Esophagus muscularis mucosa (tissue), 4 donors: ENCODE measurements at places on chromosomes 7 and 10. TPM values are rescaled to one million over a fixed set of nuclear protein-coding genes. Genes with fewer than 3 reads are reported as not detected.

- no peak for DNase-seq
Measured at GRCh38 chr7:129950191-129950932, 2.4 kb downstream of the UBE2H start.

DNA sequence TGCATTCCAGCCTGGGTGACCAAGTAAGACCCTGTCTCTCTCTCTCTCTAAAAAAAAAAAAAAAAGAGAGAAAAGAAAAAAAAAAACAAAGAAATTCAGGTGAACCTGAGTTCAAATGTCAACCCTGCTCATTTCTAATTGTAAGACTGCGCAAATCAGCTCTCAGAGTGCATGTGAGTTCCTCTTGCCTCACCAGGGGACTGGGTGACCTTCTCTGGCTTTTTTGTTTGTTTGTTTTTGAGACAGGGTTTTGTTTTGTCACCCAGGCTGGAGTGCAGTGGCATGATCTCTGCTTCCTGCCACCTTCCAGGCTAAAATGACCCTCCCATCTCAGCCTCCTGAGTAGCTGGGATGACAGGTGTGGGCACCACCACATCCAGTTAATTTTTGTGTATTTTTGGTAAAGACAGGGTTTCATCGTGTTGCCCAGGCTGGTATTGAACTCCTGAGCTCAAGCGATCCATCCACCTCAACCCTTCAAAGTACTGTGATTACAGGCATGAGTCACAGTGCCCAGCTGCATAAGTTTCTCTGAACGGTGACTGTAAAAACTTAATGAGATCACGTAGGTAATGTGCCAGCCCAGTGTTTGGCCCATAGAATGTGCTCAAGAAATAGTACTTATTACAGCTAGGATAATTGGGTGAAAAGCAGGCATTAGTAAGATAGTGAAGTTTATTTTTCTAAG is 45.3 kb upstream of the BAMBI start:
- no peak for DNase-seq

- no peak for DNase-seq
Measured at GRCh38 chr10:58648131-58648530, 135.5 kb downstream of the BICC1 start.

- DNase-seq = no peak
Measured at GRCh38 chr7:141115965-141116364, 42.1 kb downstream of the TMEM178B start.

DNA sequence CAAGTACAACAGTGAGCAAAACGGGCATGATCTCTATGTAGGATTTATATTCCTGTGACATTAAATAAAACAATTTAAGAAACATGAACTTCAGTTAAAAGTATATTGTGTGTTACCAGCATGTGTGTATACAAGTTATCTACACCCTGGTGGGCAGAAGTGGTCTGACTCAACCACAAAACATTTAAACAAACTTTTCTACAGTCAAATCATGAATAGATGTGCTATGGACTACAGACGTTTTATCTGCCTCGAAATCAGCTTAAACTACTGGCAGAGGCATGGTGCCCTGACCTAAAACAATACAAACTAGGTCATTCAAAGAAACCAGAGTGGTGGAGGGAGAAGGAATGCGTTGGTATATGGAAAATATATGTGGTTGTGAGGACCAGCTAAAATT is 3.6 kb downstream of the ARL3 start:
- DNase-seq = no peak

GRCh38 chr10:13816195-13816925 is 229.6 kb downstream of the PRPF18 start:
- DNase-seq = no peak

- no peak for DNase-seq
Measured at GRCh38 chr7:134415700-134416099, 43.2 kb downstream of the AKR1B1 start.

DNA sequence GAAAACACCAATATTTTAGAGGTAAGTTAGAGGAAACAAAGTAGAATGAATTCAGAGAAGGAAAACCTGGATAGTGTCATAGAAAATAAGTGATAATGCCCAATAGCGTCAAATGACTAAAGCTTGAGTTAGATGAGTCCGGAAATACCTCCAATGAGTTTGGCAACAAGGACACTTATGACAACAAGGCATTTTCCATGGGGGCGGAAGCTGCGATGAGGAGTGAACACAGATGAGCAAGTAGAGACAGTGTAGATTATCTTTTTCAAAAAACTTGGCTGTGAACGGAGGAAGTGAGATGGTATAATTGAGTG is 383 bp upstream of the R3HCC1L start:
- no peak for DNase-seq

GRCh38 chr10:78960316-78960800 is 108.4 kb upstream of the ZMIZ1 start:
- peak; percentile 94 for DNase-seq

DNA sequence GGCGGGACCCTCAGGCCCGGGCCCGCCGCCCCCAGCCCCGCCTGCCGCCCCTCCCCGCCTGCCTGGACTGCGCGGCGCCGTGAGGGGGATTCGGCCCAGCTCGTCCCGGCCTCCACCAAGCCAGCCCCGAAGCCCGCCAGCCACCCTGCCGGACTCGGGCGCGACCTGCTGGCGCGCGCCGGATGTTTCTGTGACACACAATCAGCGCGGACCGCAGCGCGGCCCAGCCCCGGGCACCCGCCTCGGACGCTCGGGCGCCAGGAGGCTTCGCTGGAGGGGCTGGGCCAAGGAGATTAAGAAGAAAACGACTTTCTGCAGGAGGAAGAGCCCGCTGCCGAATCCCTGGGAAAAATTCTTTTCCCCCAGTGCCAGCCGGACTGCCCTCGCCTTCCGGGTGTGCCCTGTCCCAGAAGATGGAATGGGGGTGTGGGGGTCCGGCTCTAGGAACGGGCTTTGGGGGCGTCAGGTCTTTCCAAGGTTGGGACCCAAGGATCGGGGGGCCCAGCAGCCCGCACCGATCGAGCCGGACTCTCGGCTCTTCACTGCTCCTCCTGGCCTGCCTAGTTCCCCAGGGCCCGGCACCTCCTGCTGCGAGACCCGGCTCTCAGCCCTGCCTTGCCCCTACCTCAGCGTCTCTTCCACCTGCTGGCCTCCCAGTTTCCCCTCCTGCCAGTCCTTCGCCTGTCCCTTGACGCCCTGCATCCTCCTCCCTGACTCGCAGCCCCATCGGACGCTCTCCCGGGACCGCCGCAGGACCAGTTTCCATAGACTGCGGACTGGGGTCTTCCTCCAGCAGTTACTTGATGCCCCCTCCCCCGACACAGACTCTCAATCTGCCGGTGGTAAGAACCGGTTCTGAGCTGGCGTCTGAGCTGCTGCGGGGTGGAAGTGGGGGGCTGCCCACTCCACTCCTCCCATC is 82.7 kb downstream of the PAX2 start:
- DNase-seq = no peak

GRCh38 chr10:118495499-118495898 is 99.9 kb downstream of the PRLHR start:
- DNase-seq = peak; percentile 42

- peak; percentile 91 for DNase-seq
Measured at GRCh38 chr10:127912607-127913367, 5.9 kb downstream of the PTPRE start.

- DNase-seq = no peak
Measured at GRCh38 chr7:92831716-92832533, 4.4 kb downstream of the CDK6 start.

DNA sequence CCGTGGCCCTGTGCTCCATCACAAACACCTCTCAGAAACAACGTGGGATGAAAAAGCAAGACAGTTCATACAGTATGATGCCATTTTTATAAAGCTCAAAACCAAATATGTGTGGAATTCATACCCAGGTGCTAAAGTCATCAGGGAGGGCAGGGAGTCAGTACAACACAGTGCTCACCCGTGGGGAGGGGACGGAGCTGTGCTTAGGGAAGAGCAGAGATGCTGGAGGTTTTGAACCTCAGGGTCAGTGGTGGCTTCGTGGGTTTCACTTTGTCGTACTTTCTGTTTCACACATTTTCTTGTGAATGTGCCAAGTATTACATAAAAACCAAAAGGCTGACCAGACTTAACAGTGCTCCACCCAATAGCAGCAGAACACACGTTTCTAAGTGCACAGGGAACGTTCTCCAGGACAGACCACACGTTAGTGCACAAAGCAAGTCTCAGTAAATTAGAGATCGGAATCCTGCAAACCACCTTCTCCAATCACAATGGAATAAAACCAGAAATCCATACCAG is 21.2 kb downstream of the ZMIZ2 start:
- no peak for DNase-seq

The SPAG6 gene
- 0.19 TPM for total RNA-seq

The HMX3 gene
- not detected for total RNA-seq

The SLC39A12 gene
- total RNA-seq = not detected

The RELN gene
- 4.9 TPM for total RNA-seq

The TAS2R41 gene
- not detected for total RNA-seq

The FAM25G gene
- total RNA-seq = not detected

The PRSS2 gene
- 0.39 TPM for total RNA-seq
